Activated CD4-positive, CD25-positive, alpha-beta regulatory T cell (primary cell): ENCODE measurements at places on chromosomes 6 and 20.

DNA sequence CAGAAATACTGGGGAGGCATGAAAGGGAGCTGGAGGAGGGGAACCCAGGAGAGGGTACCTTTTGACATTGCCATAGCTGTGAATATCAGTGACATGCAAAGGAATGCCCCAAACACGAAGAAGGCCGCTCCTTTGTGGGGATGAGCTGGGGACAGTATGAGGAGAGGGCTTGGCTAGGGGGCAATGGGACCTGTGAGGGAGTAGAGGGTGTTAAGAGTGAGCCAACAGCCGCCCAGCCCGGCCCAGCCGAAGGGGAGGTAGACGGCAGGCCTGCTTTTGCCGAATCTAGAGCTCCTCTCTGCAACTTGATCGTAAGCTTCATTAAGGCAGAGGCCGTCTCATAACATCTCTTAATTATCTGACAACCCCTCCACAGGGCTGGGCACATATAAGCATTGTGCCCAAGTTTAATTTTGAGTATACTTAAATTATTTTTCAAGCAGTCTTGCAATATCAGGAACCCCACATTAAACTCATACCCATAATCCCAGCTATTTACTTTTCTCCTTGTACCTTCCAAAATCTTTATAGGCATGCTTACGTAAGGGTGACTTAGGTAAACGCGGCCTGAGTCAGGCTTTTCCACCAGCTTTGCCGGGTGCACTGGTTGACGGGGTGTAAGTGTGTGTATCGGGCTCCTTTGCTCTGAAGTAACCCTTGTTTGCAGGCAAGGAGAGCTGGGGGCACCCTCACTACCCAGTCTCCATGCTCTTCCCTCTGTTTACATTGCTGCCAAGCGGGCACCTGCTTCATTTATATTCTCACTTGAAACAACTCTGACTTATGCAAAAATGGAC, 24.9 kb upstream of the VEGFA start:
- no peak for DNase-seq

DNA sequence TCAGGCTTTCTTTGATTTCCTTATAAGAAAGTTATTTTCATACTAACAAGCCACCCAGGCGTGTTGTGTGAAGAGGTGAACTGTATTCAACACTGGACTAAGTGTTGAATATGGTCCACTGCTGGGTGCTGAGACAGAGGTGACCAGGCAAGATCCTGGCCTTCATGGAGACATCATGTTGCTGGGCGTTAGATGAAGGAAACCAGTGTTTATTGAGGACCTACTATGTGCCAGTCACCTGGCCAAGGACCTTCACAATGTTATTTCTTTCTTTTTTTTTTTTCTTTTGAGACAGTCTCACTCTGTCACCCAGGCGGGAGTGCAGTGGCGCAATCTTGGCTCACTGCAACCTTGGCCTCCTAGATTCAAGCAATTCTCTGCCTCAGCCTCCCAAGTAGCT, 1.9 kb upstream of the TREML1 start:
- no peak for DNase-seq

DNA sequence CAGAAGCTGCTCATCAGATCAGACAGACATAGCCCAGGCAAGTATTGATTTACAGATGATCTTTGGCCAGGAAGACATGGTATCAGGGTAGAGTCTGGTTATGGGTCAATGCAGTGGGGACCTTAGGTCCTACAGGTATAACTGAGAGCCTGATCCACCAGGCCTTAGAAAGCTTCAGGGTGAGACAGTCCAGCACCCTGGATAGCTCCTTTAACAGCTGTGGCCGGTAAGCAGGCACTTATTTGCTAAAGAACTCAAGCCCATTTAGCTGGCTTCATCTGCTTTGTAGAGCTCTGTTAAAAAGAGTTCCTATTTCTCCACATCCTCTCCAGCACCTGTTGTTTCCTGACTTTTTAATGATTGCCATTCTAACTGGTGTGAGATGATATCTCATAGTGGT, 39.6 kb downstream of the ESR1 start:
- DNase-seq: no peak

- DNase-seq: no peak
Observed at GRCh38 chr6:72720464-72720863, 98.6 kb downstream of the KCNQ5 start.

GRCh38 chr20:60054716-60055634, 96.8 kb downstream of the CDH26 start:
- DNase-seq: no peak

GRCh38 chr20:26214991-26215390, 518.3 kb upstream of the ZNF337 start:
- DNase-seq: no peak

DNA sequence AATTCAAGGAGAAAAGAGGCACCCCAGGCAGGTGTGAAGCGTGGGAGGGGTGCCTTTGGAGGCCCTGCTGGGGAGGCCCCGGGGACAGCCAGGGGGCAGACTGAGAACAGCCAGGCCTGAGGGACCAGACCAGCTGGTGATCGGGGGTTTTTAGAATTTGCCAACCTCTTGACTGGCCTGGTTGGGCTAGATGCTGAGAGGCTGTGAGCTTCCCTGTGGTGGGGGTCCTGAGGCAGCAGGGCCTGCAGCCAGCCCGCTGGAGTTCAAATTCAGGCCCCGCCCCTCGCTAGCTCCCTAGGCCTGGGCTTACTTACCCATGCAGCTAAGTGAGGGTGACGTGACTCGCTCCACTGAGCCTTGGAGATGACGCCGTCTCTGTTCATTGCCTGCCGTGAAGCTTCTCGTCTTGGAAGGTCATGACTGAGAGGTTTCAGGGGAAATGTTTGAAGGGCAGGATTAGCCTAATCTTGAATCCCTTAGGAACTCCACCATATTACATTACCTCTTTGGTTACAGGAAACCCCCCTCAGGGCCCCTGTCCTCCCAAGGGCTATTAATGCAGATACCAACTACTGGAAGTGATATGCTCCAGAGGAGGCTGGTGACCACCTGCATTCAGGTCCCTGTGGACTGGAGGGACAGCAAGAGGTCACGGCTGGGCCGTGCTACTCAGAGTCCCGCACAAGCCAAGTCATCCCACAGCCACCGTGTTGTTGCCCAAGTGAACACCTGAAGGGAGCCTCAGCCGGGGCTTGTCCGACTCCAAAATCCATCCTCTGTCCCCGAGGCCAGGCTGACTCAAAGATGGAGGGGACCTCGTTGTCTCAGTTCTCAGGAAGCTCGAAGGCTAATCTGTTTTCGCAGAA, 73.9 kb upstream of the DUSP22 start:
- no peak for DNase-seq

GRCh38 chr6:165983112-165984072, 184.3 kb downstream of the TBXT start:
- DNase-seq: no peak

- no peak for DNase-seq
Observed at GRCh38 chr6:117976030-117976651, 69.1 kb downstream of the SLC35F1 start.

DNA sequence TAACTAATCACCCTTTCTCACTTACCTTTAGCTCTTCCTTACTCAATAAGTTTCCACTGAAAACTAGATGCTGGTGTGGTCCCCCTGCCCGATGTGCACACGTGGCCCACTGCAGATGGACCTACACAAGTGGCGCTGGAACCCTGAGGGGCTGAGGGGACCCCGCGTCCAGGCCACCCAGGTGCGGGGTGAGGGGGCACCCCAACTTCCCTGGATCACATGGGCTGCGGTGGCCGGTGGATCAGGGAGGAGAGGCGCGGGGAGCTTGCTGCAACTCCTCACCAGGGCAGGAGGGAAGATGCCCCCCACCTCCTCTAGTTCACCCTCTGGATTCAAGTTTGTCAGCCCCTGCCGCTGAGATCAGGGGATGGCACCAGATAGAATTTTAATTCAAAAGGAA, 12.5 kb upstream of the HLA-DOA start:
- no peak for DNase-seq

DNA sequence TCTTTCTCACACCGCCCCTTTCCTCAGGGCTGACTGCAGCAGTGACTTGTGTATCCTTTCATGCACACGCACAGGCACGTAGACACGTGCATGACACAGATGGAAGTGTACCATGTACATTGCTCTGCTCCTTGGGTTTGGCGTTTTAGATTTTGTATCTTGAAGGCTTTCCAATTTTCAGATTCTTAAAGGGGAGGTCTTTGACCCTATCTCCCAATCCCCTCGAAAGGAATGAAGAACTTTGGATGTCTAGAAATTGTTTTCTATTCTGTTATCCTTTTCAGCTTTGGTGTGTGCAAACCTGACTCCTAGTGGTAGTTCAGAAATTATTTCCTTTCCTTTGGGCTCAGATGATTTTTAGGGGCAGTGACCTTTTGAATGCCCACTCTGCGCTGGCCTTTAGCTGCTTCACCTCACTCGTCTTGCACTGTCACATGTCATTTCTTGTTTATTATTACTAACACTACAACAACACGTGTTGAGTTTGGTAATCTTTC, 63.0 kb downstream of the HIVEP1 start:
- DNase-seq: no peak
